Coronary artery (tissue), 2 donors: ENCODE measurements at places on chromosomes 1 and 21.

GRCh38 chr1:108554682-108555427, 5.0 kb upstream of the EEIG2 start:
- DNase-seq, result no peak

GRCh38 chr1:43358121-43358745, 548 bp upstream of the CDC20 start:
- DNase-seq, result no peak

- no peak for DNase-seq
Observed at GRCh38 chr21:34313116-34313515, 50.7 kb upstream of the KCNE2 start.

- DNase-seq, result no peak
Observed at GRCh38 chr1:113101588-113101987, 28.6 kb downstream of the LRIG2 start.

DNA sequence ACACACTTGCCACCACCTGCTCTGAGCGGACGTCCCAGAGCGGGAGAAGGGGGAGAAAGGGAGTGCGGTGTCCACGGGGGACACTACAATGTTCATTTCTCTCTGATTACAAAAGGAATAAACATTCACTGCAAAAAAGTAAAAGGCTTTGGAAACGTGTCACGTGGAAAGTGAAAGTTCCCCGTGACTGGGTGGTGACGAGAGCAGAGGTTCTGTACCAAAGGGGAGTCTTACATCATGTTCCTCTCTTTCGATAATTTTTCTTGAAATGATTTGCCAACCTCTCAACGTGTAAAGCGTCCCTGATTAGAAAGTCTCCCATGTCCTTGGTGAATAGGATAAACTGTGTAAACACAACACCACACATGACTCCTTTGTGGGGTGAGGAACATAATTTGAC, 22.0 kb upstream of the PRDM15 start:
- no peak for DNase-seq

GRCh38 chr1:23650344-23650990, 41.1 kb upstream of the RPL11 start:
- DNase-seq, result no peak

GRCh38 chr1:211938561-211938997, 96.8 kb downstream of the INTS7 start:
- DNase-seq, result no peak

- no peak for DNase-seq
Observed at GRCh38 chr1:243286409-243287122, 30.7 kb downstream of the SDCCAG8 start.

DNA sequence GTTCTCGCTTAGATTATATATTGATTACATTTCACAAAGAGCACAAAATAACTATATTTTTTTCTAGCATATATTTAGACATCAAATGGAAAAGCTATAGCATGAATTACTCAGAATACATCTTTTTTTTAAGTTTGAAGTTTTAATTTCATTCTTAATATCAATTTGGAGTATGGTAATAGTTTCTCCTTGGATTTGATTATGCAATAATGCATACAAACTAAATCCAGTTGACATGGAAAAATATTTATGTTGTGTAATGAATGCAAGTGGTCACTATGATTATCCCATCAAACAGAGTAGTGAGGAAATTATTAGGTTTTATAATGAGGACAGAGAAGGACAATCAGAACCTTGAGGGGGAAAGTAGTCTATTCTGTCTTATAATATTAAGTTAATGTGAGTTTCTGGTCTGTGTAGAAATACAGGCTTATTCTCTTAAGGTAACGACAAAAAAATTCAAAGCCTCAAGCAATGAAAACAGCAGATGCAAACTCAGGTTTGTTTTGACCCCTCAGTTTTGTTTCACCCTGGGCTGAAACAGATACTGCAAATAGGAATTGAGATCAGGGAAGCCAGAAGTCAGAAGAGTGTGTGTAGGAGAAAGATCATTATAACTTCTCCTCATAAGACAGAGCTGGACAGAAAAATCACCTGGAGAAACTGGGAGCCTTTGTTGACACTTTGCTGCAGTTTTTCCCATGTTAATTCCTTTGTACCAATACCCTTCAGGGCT, 23.7 kb downstream of the LRRC8B start:
- no peak for DNase-seq

DNA sequence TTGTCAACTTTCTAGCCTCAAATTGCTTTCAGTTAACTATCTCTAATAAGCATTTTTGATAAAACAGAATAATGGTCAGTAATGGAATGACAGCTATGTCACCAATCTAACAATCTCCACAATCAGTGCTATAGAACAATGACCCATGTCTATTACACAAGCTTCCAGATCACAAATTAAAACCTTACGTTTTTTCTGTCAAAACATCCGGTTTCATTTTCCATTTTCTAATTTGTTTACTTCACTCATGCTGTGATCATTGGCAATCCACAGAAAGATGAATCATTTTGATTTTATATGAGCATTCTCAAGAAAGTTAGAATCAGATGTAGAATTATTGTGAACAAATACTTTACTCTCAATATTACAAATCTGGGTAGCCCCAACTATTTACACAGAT, 80.3 kb downstream of the KCNT2 start:
- no peak for DNase-seq

GRCh38 chr1:100400404-100400803, 48.1 kb downstream of the CDC14A start:
- DNase-seq, result no peak

DNA sequence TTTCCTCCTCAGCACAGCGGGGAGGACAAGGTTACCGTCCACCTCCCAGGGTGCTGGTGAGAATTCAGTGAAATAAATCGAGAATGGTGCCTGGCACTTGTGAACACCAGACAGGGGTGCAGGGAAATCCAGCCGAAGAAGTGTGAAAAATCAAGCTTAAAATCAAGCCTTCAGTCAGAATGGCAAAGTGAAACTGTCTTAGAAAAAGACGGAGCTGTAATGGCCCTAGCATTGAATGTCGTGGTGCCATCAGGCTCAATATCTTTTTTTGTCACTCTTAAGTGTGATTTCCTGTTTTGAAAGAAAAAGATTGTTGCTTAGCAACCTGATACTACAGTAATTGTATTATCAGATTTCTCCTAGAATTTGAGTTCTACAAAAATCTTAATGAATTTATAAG, 22.1 kb downstream of the EDARADD start:
- no peak for DNase-seq

- DNase-seq, result no peak
Observed at GRCh38 chr1:22844621-22845020, 128.0 kb downstream of the LACTBL1 start.

DNA sequence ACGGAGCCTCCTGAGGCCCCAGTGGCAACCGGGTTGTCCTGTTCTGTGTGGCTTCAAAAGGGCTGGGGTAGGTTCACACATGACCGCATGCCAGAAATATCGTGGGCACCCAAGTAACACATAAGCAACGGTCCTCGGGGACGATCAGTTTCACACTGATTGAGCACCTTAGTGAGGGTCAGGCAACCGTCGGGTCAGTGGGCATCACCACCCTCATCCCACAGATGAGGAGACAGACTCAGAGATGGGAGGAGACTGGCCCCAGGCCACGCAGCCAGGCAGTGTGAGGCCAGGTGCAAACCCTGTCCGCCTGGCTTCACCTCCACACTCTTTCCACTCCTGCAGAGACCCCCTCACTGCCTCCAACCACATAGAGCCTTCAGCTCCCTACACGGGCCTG, 309.8 kb downstream of the MATN1 start:
- peak; percentile 46 for DNase-seq

DNA sequence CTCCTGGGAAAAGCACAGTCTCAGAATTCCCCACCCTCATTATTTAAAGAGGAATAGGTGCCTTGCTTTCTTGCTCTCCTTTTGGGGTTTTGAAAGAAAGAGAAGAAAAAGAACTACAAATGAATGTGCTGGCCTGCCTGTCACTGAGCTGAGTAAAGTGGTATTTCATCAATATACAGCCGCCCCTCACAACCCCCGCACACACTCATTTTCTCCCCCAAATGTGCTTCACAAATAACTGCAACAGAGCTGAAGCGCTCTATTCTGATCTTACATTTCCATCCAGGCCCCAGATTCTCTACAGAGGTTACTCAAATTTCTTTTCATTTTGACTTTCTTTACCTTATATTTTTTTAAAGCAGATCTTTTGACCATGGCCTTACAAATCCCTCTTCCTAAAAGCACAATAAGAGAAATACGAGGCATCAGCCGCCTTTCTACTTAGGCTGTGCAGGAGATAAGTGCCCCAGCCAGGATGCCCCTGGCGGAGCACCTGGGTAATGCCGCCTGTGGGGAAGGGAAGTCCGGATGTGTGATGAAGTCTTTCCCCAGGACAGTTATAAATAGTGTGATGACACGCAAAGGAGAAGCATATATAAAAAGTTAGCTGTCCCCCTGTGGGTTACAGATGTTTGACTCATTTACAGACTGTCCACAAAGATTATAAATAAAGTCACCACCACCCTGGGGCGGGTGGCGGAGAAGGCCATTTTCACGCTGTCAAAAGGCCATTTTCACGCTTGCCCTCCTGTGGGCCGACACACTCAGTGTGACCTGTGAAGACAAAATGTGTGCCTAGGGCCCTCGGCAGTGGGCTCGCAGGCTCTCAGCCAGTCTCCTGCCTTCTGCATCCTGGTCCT, 6.5 kb downstream of the KCNN3 start:
- no peak for DNase-seq

DNA sequence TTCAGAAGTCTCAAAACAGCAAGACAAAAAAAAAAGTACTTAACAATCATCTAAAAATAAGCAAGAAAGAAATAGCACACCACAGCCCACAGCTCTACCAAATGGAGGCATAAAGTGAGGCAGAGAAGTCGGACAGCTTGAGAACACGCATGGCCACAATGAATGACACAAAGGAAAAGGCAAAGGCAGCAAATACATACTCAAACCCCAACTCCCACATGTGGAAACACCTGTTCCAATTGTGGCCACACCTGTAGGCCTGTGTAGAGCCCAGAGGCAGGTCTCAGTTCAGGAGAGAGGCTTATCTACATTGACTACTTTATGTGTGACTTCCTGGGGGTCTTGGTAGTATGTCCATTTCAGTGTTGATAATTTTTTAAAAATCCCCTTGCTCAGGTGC, 543.5 kb downstream of the LMO4 start:
- no peak for DNase-seq

DNA sequence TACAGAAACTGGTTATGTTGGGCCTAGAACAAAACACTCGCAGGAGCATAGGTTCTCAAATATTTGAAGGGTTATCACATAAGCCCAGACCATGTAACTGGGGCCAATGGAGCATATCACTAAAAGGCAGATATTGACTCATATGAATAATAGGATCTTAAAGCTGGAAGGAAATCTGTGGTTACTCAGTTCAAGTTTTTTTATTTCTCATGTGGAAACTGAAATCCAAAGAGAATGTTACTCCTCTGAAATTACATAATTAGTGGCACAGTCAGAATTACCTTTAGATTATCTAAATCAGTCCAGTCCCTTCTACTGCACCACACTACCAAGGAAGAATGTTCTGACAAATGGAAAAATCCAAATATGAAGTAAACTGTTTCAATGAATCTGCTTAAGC, 12.0 kb downstream of the SLAMF8 start:
- DNase-seq, result no peak

DNA sequence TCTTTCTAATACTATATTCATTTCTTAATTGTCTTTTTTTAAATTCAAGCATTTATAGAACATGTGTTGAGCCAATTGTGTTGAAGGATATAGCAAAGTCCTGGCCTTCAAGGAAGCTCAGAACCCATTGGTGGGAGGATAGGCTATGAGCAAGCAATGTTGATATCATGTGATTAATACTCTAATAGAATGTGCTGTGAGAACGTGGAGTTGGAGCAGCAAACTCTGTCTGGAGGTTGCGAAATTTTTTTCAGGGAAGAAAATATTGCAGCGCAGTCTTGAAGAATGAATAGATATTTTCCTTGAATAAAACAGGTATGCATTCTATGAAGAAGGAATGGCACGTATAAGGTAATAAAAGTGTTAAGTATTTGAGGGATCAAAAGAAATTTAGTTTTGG, 229.2 kb upstream of the KCNK2 start:
- no peak for DNase-seq

- DNase-seq, result no peak
Observed at GRCh38 chr1:45815667-45816458, 12.5 kb downstream of the MAST2 start.

- DNase-seq, result no peak
Observed at GRCh38 chr1:223403184-223403815, 10.1 kb downstream of the CCDC185 start.
